ENCODE measurements at places on chromosomes 16 and 17.

GRCh38 chr17:30318155-30318554, 15.7 kb downstream of the TMIGD1 start:
- no peak for DNase-seq

- no peak for DNase-seq
Measured at GRCh38 chr17:82036634-82037091, 834 bp downstream of the DCXR start.

- DNase-seq, result no peak
Measured at GRCh38 chr17:27518545-27519521, 62.6 kb downstream of the KSR1 start.

- no peak for DNase-seq
Measured at GRCh38 chr17:4950075-4950745, 709 bp upstream of the ENO3 start.

- DNase-seq, result no peak
Measured at GRCh38 chr16:63998-64913, 8.2 kb downstream of the RHBDF1 start.

DNA sequence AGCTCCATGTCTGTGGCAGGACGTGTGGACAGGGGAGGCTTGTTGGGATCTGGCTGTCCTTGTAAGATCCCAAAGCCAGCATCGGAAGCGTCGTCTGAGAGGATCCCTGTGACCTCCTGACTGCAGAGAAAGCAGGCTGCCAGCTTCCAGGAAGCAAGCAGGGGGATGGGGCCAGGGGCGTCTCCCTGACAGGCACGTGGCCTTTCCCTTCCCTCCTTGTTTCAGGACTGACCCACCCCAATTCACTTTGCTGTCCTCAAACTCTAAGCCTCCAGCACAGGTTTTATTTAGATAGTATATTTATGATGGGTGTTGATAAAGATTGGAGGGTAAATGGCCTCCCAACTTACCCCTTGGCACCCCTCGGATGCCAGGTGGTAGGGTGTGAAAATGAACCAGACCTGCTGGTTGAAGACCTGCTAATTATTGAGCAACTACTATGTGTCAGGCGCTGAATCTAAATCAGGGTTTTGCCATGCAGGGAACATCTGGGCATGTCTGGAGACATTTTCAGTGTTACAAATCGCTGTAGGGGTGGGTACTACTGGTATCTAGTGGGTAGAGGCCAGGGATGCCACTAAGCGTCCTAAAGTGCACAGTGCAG, 24.5 kb downstream of the SOCS1 start:
- DNase-seq, result no peak

DNA sequence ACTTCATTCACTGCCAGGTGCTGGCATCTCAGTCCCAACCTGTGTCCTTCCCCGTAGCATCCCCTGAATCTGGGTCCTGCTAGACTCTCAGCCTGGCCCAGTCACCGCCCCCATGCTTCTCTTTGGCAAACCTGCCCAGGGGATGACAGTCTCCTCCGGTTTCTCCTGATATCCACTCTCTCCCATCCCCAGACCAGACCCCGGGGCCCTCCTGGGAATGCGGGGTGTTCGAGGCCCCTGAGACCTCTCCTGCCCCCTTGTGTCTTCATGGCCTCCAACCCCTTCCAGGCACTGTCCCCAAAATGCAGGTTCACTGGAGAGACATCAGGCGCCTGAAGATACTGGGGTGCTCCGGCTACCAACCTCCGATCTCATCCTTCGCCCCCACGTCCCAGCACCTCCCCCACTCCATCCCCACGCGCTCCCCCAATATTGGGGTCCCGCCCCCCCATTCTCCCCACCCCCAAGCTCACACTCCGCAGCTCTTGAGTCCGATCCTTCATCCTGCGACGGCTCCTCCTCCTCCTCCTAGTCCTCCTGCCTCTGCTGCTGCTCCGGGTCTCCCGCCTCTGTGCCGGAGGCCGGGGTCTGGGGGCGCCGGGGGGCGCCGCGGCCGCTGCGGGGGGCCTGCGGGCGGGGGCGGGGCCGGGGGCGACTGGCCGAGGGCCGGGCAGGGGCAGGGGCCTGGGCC, 399 bp downstream of the STX1B start:
- no peak for DNase-seq

DNA sequence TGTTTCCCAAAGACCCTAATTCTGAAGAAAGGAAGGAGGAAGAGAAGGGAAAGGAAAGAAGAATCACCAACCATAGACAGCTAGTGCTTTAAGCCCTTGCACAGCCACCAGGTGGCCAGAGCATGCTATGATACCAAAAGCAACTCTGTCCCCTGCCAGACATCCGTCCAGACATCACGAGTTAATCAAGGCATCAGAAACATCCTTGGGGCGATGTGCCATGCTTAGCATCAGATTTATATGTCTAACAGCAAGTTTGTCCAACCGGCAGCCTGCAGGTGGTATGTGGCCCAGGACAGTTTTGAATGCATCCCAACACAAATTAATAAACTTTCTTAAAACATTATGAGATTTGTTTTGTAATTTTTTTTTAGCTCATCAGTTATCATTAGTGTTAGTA, 2.9 kb upstream of the CRYBA1 start:
- DNase-seq, result no peak

GRCh38 chr17:39672522-39673334, 4.5 kb downstream of the PNMT start:
- no peak for DNase-seq

- DNase-seq, result no peak
Measured at GRCh38 chr16:3754772-3755171, 37.4 kb upstream of the TRAP1 start.

DNA sequence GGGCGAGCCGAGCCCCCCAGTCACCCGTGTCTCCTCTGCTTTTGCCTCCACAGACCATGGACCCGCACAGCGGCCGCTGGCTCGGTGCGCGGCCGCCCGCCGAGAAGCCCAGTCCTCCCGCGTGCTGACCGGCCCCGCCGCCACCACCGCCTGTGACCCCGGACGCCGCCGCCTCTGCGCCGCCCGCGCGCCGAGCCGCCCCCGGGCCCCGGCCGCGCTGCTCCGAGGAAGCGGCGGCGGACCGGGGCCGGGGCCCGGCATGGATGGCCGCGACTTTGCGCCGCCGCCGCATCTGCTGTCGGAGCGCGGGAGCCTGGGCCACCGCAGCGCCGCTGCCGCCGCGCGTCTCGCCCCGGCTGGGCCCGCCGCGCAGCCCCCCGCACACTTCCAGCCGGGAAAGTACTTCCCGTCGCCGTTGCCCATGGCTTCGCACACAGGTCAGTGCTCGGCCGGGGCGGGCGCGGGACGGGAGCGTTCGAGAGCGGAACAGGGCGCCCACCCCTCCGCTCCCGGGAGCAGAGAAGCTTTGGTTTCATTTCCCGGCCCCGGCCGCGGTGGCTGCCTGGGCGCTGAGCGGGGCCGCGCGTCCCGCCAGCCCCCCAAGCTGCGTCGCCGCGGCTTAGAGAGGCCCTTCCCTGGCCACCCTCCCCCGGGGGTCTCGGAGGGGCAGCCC, 4.4 kb downstream of the BAHCC1 start:
- no peak for DNase-seq

- no peak for DNase-seq
Measured at GRCh38 chr17:4691686-4692085, 12.3 kb downstream of the PELP1 start.

Measured in activated T-cell treated with anti-CD3 and anti-CD28 coated beads for 4 hours (primary cell).